Activated naive CD4-positive, alpha-beta T cell treated with anti-CD3 and anti-CD28 coated beads, Interleukin-2, amount 10 ng/mL, durations not matched to agents 7 days and 5 days (primary cell): ENCODE measurements at places on chromosomes 5 and 9.

- H3K27ac ChIP-seq = no peak overlapping the region
- H3K4me3 ChIP-seq = no peak overlapping the region
- H3K27me3 ChIP-seq = peaks cover 4% of the 10 kb centered on the region
- H3K4me1 ChIP-seq = no peaks in the 10 kb centered on the region
- no peaks in the 10 kb centered on the region for H3K36me3 ChIP-seq
Measured at GRCh38 chr9:18233311-18233710, 240.6 kb upstream of the ADAMTSL1 start.

DNA sequence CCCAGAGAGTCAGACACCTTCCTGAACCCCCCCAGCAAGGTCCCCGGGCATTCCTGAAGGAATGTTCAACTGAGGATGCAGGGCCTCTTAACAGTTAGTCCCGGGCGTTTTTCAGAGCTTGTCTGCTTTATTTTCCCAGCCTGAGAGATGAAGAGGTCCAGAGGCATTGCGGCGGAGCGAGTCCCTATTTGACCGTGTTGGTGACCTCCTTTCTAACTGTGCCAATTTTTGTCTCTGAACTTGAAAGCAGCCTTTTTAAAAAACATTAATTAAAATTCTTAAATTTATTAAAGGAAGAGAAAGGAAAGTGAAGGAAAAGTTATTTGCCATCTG is 433 bp upstream of the PTAR1 start:
- peaks cover 20% of the 10 kb centered on the region for H3K36me3 ChIP-seq
- no peak for DNase-seq
- H3K27ac ChIP-seq = peak overlapping the region; percentile 87
- H3K4me3 ChIP-seq = peak overlapping the region; percentile 87

GRCh38 chr5:135517631-135518030 is 18.1 kb downstream of the NEUROG1 start:
- no peaks in the 10 kb centered on the region for H3K4me1 ChIP-seq
- DNase-seq = no peak
- no peak overlapping the region for H3K4me3 ChIP-seq
- peaks cover 21% of the 10 kb centered on the region for H3K27me3 ChIP-seq
- H3K36me3 ChIP-seq = no peaks in the 10 kb centered on the region

DNA sequence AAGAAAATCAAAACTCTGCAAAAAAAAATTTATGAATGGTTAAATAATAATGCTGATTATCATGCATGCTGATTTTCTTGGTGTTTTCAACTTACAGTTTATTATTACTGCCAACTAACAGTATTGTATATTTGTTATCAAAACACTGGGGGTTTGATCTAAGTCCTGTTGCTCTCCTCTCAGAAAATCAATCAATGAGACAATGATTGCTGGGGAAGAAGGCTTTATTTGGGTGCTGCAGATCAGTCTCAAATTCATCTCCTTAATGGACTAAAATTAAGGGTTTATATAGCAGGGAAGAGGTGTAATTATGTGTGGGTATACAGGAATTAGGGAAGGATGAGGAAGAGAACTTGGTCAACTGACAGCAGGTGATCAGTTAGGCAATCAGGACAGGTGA is 565.5 kb upstream of the CDH6 start:
- no peaks in the 10 kb centered on the region for H3K27me3 ChIP-seq
- H3K4me1 ChIP-seq = no peaks in the 10 kb centered on the region
- no peak overlapping the region for H3K27ac ChIP-seq
- DNase-seq = no peak

- no peaks in the 10 kb centered on the region for H3K4me1 ChIP-seq
- no peaks in the 10 kb centered on the region for H3K36me3 ChIP-seq
- peaks cover 20% of the 10 kb centered on the region for H3K27me3 ChIP-seq
- no peak overlapping the region for H3K27ac ChIP-seq
- no peak for DNase-seq
Measured at GRCh38 chr5:154595662-154596061, 117.6 kb upstream of the HAND1 start.

DNA sequence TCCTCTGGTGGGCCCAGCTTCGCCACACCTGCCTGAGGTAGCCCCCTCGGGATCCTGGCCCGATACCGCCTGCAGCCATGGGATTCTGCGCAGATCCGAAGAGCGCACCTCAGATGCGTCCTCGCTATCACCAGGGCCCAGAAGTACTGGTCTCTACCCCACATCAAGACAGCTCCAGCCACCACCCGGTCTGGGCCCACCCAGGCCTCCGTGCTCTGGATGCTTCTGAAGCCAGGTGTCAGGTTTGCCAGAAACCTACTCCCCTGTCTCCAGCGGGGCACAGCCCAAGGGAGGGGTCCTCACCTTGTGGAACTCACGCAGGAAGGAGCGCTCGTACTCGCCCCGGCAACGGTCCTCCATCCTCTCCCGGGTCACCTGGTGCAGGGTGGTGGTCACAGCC is 2.4 kb downstream of the ANAPC2 start:
- peaks cover 36% of the 10 kb centered on the region for H3K4me1 ChIP-seq
- H3K27me3 ChIP-seq = peaks cover 10% of the 10 kb centered on the region
- no peak overlapping the region for H3K27ac ChIP-seq
- H3K36me3 ChIP-seq = peaks cover 34% of the 10 kb centered on the region
- no peak overlapping the region for H3K4me3 ChIP-seq

DNA sequence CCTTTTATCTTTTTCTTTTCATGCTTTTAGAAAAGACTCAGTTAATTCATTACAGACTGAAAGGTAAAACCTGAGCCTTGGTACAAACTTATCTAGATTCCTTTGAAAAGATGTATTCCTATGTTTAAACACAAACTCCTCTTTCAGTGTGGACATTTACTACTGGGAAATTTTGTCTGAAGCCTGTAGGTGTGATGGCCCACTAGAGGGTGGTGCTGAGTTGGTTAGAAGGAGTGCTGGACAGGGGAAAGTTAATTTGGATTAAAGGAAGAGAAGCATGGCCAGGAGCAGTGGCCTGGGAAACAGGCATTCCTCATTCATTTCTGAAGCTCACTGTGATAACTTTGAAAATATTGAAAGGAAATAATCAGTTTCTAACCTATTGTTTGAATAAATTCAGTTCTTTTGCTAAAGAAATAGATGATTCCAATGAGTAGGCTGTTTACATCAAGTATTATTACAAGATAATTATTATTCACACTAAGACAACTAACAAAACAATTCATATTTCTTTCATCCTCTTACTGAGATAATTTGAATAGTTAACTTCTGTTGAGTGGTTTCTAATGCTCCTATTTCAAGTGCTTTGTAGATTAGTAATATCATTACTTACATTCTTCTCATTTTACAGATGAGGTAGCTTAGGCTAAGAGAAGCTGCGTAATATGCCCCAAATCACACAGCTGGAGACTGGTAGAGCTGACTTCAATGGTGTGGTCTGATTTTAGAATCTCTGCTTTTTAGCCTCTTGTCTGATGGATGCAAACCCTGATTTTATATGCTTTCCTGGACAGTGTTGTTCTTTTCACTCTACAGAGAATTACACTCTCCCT is 150.9 kb downstream of the ADGRV1 start:
- no peak for DNase-seq
- no peaks in the 10 kb centered on the region for H3K36me3 ChIP-seq
- no peaks in the 10 kb centered on the region for H3K27me3 ChIP-seq
- no peaks in the 10 kb centered on the region for H3K4me1 ChIP-seq

- H3K27me3 ChIP-seq = no peaks in the 10 kb centered on the region
- no peak overlapping the region for H3K27ac ChIP-seq
- H3K4me3 ChIP-seq = no peak overlapping the region
Measured at GRCh38 chr5:38167562-38167996, 90.8 kb upstream of the EGFLAM start.

GRCh38 chr5:127988146-127988760 is 95.3 kb upstream of the SLC12A2 start:
- H3K36me3 ChIP-seq = no peaks in the 10 kb centered on the region
- no peak for DNase-seq
- no peak overlapping the region for H3K27ac ChIP-seq

DNA sequence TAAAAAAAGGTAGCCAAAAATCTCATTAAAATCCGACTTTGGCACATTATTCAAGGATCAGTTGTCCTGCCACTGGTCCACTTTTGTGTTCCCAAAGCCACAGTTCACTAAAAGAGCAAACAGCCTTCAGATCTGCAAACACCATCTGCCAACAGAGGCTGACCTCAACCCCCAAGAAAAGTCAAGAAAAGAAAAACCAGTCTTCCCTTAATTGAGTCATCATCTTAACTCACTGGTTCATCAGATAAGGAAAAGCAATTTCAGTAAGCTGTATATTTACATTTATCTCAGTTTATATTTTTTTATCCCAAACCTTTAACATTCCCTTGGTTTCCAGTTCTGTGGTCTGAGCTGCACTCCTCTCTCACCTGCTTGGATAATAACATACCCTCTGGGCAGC is 21.2 kb downstream of the RASEF start:
- no peaks in the 10 kb centered on the region for H3K36me3 ChIP-seq
- DNase-seq = no peak
- H3K27me3 ChIP-seq = peaks cover 3% of the 10 kb centered on the region

DNA sequence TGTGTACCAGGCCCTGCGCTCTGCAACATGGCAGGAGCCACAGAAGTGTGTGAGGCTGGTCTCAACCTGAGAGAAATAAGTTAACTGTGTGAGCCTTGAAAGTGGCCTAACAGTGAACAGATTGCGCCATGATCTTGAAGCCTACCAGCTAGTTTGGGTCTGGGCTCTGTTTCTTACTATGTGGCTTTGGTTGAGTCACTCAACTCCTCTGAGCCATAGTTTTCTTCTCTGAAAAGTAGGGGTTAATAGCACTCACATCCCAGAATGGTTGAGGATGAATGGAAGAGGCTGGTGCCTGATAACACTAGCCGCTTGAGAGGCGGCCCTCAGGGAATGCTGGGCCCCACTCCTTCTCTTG is 121.5 kb downstream of the RGS3 start:
- no peak overlapping the region for H3K4me3 ChIP-seq
- peaks cover 90% of the 10 kb centered on the region for H3K4me1 ChIP-seq
- peaks cover 40% of the 10 kb centered on the region for H3K36me3 ChIP-seq

- no peaks in the 10 kb centered on the region for H3K36me3 ChIP-seq
- peaks cover 23% of the 10 kb centered on the region for H3K27me3 ChIP-seq
- H3K4me1 ChIP-seq = no peaks in the 10 kb centered on the region
- DNase-seq = no peak
- no peak overlapping the region for H3K4me3 ChIP-seq
Measured at GRCh38 chr5:170173227-170173626, 59.6 kb upstream of the C5orf58 start.

- no peaks in the 10 kb centered on the region for H3K4me1 ChIP-seq
- H3K4me3 ChIP-seq = no peak overlapping the region
- H3K27ac ChIP-seq = no peak overlapping the region
- DNase-seq = no peak
- H3K36me3 ChIP-seq = no peaks in the 10 kb centered on the region
- H3K27me3 ChIP-seq = peaks cover 14% of the 10 kb centered on the region
Measured at GRCh38 chr9:134375011-134375390, 48.7 kb downstream of the RXRA start.

GRCh38 chr5:172607213-172607793 is 33.8 kb upstream of the NEURL1B start:
- no peak overlapping the region for H3K27ac ChIP-seq
- H3K36me3 ChIP-seq = no peaks in the 10 kb centered on the region
- no peak for DNase-seq
- no peaks in the 10 kb centered on the region for H3K4me1 ChIP-seq

GRCh38 chr5:71748360-71748759 is 29.3 kb downstream of the CARTPT start:
- H3K27ac ChIP-seq = no peak overlapping the region
- H3K4me1 ChIP-seq = no peaks in the 10 kb centered on the region
- DNase-seq = no peak
- H3K4me3 ChIP-seq = no peak overlapping the region

- H3K4me3 ChIP-seq = no peak overlapping the region
- no peak overlapping the region for H3K27ac ChIP-seq
- H3K4me1 ChIP-seq = no peaks in the 10 kb centered on the region
- H3K27me3 ChIP-seq = peaks cover 3% of the 10 kb centered on the region
Measured at GRCh38 chr9:134420281-134420845, 94.1 kb downstream of the RXRA start.

DNA sequence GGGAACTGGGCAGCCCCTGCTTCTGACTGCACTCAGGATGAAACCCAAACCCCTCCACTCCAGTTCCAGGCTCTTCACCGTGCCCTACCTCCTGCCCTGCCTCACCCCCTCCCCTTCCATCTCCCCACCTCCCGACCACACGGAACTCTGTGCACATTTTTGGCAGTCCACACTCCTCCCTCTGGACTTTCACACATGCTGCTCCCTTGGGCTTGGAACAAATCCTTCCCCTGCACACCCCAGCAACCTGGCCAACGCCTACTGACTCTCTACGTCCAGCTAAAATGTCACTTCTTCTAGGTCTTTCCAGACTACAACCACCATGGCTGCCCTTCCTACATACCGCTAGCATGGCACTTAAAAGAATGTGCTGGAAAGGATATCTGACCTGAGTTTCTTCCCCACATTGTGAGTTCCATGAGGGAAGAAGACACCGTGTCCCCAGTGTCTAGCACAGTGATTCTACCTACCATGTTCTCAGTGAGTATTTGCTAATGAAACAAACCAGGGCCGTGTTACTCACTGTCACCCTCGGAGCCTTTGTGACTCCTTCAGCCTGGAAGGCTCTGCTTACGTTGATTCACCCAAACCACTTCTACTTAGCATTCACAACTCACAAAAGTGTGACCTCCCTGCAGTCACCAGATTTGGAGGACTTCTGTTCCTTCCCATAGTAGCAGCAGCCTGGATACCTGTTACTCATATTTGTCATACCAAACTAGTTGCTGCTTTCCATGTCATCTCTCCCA is 18.7 kb downstream of the RETREG1 start:
- no peaks in the 10 kb centered on the region for H3K27me3 ChIP-seq
- H3K27ac ChIP-seq = peak overlapping the region; percentile 50
- H3K4me3 ChIP-seq = no peak overlapping the region
- no peak for DNase-seq
- H3K4me1 ChIP-seq = peaks cover 16% of the 10 kb centered on the region
- peaks cover 41% of the 10 kb centered on the region for H3K36me3 ChIP-seq

- H3K27me3 ChIP-seq = peaks cover 64% of the 10 kb centered on the region
- DNase-seq = no peak
- H3K4me3 ChIP-seq = no peak overlapping the region
Measured at GRCh38 chr5:178586396-178586795, 3.8 kb downstream of the COL23A1 start.

DNA sequence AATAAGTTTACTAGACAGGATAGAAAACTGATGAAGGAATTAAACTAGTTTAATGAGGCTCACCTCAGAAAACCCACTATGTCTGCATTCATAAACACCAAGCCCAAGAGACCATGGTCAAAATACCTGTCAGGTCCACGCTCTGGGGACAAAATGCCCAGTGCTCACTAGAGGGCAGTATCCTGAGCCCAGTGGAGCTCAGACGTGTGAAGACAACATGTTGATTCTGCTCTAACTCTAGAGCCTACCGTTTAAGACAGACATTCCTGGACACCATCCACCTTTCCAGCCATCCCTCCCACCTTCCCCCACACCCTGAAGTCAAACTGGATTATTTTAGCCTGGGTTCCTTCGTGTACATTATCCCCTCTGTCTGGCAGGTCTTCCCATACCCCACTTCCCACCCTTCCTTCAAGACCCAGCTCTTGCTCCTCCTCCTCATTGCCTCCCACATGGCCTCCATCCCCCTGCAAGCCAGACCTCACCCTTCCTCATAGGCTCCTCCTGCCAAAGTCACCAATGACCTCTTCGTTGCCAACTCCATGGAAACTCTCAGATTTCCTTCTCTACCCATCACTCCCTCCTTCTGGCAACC is 142.3 kb upstream of the FSTL4 start:
- H3K27me3 ChIP-seq = peaks cover 28% of the 10 kb centered on the region
- DNase-seq = peak; percentile 52
- no peaks in the 10 kb centered on the region for H3K36me3 ChIP-seq
- H3K4me3 ChIP-seq = no peak overlapping the region
